ENCODE measurements at places on chromosomes 4 and X.

DNA sequence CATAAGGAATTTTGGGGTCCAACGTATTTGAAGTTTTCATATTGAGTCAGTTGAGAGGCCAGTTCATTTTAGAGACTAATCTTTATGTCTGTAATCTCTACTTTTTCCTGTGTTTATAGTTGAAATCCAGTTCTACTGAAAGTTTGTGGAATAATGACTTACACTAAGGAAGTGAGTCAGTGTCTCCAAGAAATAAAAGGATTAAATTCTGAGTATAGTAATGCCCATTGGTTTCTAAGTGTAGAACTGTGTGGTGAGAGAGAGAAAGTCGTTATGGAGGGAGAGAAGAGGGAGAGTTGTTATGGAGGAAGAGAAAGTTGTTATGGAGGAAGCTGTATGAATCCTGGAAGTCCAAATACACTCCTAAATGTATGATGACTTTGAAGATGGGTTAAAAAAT lies 264.6 kb upstream of the HAND2 start:
- no peak for DNase-seq

- DNase-seq: no peak
Observed at GRCh38 chr4:2803624-2804448, 11.0 kb downstream of the SH3BP2 start.

GRCh38 chrX:108473979-108474378 lies 34.3 kb downstream of the COL4A5 start:
- DNase-seq: no peak

DNA sequence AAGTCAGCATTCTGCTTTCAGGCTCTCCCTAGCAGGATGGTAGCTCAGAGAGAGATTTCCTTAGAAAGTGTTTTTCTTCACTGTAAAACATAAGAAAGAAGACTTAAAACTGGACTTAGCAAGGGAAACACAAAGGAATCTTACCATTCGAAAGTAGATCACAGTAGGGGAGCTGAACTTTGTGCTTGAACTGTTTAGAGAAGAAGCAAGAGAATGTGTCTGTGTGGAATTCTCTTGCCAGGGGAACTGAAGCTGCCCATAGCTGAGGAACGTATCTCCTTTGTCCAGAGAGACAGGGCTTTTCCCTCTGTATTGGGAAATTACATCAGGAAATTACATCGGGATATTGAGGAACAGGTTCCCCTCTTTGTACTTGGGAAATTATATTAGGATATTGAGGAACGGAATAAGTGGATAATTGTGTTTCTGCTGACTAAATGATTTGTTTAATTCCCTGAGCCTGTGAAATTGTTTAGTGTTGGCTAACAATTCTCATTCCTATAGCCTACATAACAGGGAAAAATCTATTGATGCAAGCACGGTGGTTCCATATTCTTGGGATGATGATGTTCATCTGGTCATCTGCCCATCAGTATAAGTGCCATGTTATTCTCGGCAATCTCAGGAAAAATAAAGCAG lies 21.2 kb downstream of the SRD5A3 start:
- no peak for DNase-seq

DNA sequence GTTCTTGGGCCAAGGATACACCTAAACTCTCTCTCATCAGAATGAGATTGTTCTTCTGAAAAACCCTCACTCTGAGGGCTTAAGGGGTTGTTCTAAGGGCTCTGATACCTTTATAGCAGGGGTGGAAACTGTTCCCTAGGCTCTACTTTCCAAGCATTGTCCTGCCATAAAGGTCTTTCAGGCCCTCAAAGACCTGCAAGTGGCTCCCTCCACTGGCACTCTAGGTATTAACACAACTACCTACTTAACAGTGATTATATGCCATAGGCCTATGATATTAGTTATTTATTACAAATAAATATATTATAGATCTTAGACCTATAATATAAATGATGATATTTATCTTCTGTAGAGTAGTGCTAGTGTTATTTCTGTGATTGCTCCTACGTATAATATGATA lies 473.7 kb upstream of the RPS6KA3 start:
- no peak for DNase-seq

GRCh38 chr4:83340692-83341343 lies 6.2 kb upstream of the HPSE start:
- no peak for DNase-seq

GRCh38 chr4:53313510-53313909 lies 52.4 kb downstream of the SCFD2 start:
- DNase-seq: no peak

GRCh38 chr4:16608123-16608522 lies 290.3 kb downstream of the LDB2 start:
- no peak for DNase-seq

DNA sequence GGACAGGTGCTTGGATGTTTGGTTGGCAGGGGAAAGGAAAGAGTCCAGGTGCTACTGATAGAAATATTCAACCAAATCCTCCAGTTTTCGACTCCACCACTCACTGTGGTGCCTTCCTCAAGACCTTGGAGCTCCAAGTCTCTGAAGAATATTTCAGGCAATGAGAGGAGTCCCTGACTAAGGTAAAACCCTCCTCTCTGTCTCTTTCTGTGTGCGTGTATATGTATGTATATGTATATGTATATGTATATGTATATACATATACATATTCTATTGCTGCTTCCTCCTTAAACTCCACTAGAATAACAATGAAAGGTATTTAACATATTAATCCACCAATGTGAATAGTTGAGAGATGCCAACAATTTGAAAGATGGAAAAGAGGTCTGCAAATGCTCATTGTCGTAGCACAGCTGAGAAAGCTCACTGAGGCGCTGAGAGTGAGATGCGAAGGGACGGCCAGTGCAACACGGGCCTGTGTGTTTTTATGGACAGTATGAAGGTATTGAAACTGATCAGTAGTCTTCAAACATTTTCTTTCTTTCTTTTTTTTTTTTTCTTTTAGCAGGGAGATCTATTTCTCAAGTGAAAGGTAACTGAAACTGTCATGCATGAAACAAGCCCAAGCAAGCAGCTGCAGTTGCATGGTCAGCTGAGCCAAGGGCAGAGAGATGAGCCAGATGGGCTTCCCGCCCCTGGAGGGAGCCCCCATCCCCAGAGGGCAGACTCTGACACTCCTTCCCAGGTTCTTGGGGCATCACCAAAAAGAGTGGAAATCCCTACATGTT lies 41.1 kb upstream of the HS3ST1 start:
- no peak for DNase-seq

DNA sequence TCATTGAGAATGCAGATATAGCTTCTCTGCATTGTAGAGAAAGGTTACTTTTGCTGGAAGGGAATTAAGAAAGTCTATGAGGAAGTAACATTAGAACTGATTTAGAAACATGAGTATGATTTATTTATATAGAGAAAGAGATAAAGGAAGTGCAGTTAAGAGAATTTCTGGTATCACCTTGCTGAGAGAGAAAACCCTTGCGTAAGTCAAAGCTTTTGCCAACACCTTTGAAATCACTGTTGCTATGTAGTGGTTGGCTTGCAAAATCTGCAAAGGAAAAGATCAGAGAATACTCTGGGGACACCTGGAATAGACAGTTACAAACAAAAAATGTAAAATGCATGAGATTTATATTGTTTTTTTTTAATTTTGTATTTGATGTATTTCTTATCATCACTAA lies 137.3 kb upstream of the RXFP1 start:
- DNase-seq: no peak

DNA sequence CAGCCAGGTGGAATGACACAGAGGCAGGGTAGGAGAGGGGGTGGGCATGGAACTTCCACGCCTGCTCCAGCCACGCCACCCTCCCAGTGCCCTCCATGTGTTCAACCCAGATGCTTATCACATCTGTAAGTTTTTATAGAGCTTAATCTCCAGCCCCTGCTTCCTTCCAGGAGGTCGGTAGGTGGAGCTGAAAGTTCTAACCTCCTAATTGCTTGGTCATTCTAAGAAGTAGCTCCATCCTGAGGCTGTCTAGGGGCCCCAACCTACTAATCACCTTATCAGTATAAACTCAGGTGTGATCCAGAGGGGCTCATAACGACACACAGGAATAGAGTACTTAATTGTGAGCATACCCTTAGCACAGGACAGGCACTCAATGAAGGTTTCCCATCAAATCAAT lies 18.3 kb downstream of the QDPR start:
- no peak for DNase-seq

- no peak for DNase-seq
Observed at GRCh38 chr4:54793856-54794422, 136.2 kb downstream of the KIT start.

DNA sequence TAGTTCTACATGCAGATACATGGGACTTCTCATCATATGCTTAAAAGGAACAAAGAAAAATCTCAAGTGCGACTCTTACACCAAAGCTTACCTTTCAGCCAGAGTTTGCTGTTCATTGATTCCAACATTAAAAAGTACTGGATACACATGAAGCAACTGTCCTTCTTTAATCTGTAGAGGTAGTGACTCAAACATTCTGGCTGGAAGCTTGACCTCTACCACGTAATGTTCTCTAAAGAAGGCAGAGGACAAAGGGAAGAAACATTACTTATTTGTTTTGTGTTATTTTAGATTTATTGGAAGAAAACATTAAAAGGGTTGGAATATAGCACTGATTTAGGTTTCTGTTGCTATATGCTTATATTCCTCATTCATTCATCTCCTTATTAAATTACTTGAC lies 476.1 kb downstream of the IL15 start:
- DNase-seq: no peak

DNA sequence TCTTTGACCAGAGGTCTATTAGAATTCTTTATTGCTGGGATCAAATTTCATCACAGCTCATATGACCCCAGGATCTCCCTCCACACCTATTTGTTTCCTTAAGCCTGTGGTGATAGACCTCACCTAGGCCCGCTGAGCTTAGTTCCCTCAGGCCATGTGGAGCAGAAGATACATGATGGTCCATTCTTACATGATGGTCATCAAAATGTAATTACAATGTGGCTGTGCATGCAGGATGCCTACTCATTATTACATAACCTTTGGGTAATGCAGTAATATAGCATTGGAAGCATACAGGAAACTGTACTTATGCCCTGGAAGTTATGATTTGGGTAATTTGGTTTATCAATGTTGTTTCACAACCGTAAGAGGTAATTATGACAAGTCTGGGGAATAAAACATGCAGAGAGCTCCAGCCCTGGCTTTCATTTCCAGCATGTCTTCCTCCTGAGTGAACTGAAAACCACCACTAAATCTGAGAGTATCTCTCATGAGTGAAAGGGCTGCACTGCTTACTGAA lies 67.0 kb upstream of the AGA start:
- DNase-seq: no peak

DNA sequence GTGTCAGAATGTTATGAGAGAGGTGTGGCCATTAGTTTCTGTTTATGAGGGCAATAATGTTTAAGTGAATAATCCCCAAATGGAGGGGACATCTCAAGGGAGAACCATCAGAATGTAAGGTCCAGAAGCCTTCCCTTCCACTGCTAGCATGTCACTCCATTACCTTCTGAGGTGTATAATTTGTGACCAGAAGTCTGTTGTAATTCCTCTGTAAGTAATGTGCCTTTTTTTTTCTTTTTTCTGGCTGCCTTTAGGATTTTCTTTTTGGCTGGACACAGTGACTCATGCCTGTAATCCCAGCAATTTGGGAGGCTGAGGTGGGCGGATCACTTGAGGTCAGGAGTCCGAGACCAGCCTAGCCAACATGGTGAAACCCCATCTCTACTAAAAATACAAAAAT lies 10.8 kb upstream of the COPS4 start:
- no peak for DNase-seq

DNA sequence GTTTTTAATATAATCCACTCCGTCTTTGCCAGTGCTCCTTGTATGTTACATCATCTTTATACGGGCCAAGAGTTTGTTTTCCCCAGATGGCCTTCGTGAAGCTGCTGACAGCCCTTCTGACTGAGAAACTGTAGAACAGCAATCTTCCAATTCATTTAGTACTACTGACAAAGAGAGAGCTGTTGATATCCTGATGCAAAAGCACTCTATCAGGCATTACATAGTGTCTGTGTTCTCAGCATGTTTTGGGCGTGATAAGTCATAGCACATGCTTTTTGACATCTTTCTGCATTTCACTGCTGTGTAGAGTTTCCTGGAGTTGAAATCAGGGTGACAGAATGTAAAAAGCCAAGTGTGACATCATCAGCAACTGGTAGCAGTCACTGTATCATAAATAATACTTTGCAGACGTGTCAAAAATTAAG lies 746.3 kb upstream of the FAM241A start:
- no peak for DNase-seq

GRCh38 chr4:41935652-41936021 lies 408 bp downstream of the TMEM33 start:
- no peak for DNase-seq

- no peak for DNase-seq
Observed at GRCh38 chr4:7612311-7612897, 177.7 kb upstream of the PSAPL1 start.

GRCh38 chr4:75919920-75920319 lies 17.7 kb upstream of the PPEF2 start:
- DNase-seq: no peak

DNA sequence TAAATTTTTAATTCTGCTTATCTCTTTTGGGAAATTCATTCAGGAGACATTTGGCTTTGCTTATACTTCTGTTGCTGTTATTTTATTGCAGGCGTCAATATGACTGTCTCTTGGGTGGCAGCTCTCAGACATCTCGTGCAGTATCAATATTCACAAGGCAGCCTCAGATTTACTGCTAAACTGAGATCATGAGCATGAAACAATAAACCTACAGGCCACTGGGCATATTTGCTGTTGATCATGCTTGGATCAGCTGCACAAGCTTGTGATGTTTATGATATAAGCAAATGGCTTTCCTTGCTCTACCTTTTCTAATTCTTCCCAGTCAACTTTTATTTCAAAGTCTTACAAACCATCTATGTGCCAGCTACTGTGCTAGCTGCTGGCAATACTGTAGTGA lies 39.2 kb downstream of the TSPAN5 start:
- no peak for DNase-seq
